ENCODE measurements at places on chromosomes 16 and 17.
A peak's percentile ranks its signal among the peaks of the same experiment; 100 is the strongest.

DNA sequence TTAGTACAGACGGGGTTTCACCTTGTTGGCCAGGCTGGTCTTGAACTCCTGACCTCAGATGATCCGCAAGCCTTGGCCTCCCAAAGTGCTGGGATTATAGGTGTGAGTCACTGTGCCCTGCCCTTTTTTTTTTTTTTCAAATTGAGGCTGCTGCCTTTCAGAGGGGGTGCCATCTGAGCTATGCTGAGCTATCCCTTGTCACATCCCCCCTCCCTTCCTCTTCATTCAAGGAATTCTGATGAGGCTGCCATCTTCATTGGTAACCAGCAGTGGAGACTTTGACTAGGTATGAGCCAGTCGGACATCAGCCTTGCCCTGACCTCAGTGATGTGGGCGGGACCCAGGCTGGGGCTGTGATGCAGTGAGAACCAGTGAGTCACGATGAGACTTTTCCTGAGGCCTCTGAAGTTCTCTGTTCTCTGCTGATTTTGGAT lies 24.4 kb upstream of the GPT2 start:
- peak; percentile 34 for DNase-seq

DNA sequence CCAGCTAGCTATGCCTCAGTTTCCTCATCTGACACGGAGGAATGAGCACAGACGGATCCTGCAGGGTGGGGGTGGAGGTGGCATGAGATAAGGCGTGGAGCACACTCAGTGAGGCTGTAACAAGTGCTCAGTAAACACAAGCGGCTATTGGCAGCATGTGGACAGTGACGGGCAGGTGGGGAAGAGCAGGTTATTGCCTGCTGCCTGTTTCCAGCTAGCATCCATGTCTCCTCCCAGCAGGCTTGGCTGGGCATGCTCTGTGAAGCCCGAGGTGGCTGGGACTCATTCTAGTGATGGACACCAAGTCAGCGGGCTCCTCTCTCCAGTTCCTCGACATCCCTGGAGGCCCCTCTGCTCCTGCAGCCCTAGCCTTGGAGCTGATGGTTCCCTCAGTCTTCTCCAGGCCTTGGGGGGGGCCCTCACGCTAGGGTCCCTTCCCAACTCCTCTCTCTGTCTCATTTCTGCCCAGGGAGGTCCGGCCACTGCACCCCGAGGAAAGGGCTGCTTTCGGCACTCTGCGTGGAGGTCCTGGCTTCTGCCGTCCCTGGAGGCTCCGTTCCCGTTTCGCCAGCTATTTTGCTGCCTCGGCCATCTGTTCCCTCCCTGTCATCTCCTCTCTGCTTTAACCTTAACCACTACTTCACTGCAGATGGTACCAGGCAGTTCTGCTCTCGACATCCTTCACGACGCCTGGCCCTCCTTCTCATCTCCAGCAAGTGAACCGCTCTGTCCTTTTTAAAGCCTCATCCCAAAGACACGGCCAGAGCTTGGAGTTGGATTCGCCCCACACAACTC lies 6.2 kb downstream of the RTN4RL1 start:
- no peak for DNase-seq

DNA sequence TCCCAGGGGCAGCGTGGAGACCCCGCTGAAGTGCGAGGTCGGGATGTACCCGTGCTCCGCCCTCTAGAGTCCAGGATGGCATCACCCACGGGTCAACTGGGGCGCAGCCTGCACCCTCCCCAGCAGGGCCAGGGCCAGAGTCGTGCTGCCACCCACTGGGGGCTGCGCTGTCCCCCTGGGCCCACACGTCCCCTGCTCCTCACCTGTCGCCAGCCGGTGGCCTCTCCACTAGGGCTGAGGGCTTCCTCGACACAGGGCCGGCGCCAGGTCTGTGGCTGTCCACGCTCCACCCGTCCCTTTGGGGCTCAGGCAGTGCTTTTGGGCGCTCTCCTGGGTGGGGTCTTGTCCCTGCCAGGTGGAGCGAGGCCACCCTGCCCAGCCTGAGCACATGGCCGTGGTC lies 11.6 kb upstream of the PRR35 start:
- DNase-seq = no peak

- DNase-seq = no peak
Observed at GRCh38 chr16:27424772-27425498, 23.0 kb downstream of the IL21R start.

DNA sequence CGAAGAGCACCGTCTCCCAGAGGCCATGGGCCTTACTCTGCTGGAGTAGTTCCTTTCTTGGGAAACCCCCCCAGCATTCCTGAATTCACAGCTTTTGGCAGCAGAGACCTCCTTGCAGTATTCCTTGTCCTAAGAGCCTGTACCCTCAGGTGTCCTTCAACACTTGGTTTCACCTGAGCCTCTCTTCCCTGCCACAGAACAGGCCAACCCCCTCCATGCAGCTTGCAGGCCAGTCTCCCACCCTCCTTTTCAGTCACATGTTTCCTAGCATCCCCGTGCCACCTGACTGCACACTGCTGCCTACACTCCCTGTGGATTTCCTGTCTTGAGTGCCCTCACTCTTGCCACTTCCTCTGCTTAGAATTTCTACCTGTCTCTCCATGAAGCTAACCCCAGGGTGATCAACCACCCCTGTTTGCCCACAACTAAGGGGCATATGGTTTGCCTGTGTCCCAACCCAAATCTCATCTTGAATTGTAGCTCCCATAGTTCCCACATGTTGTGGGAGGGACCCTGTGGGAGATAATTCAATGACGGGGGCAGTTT lies 65.5 kb downstream of the DYNLRB2 start:
- DNase-seq = no peak

- DNase-seq = no peak
Observed at GRCh38 chr16:21076186-21076883, 74.3 kb downstream of the DNAH3 start.

DNA sequence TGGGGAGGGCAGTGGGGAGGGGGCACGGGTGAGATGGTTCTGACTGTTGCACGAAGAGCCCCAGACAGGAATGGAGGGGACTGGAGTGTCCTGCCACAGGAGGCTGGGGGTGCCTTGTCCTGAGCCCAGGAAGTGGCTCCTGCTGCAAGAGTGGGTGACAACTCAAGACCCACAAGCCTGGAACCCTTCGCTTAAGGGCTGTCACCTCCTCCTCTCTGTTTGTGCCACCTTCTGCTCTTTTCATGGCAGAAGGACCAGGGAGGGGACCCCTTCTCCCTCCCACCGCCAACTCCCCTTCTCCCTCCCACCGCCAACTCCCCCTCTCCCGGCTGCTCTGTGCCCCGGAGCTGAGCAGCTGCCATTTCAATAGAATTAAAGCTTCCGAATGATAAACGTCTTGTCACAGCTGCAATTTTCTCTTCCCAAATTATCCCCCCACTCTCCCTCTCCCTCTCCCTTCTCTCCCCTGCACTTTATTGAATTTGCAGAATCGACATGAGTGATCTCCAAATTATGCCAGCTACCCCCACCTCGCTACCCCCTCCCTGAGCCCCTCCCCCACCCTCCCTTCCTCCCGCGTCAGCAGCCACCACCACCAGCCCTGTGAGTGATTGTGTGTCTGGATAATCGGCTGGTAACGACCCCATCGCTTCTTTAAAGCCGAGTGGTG lies 13.7 kb downstream of the GJD3 start:
- no peak for DNase-seq

DNA sequence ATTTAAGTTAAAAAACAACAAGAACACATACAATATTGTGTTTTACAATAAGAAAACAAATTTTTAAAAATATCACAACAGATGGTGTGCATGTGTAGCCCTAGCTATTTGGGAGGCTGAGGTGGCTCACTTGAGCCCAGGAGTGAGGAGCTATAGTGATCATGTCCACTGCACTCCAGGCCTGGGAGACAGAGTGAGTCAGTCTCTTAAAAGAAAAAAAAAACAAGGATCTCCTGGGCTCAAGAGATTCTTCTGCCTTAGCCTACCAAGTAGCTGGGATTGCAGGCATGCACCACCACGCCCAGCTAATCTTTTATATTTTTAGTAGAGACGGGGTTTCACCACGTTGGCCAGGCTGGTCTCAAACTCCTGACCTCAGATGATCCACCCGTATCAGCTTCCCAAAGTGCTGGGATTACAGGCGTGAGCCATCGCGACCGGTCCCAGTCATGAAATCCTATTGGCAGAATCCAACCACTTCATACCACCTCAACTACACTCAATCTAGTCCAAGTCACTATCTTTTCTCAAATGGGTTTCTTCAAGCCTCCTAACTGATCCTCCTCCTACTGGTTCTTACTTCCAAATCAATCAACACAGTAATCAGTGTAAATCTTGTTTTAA lies 55.0 kb downstream of the STH start:
- DNase-seq = no peak

- no peak for DNase-seq
Observed at GRCh38 chr16:73725156-73725555, 571.5 kb upstream of the PSMD7 start.

DNA sequence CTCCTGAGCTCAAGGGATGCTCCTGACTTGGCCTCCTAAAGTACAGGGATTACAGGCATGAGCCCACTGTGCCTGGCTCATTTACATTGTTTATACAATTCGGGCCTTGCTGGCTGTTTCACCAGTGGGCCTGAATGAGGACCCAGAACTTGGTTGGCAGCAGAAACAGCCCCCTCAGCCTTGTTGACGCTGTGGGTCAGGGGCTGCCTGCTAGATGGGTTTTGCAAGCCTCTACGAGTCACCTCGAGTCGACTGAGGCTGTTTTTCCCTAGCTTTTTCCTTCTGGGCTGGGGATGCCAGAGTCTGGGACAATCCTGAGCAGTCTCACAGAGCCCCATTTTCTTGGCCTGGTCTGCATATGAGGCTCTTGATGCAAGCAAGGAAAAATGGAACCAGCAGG lies 16.1 kb downstream of the PPL start:
- no peak for DNase-seq

- no peak for DNase-seq
Observed at GRCh38 chr16:55822280-55822810, 10.6 kb downstream of the CES1 start.
